Stimulated activated CD4-positive, alpha-beta T cell treated with anti-CD3 and anti-CD28 coated beads, Interleukin-15, amount 100 ng/mL, for 24 hours (primary cell): ENCODE measurements at places on chromosomes 4 and X.

DNA sequence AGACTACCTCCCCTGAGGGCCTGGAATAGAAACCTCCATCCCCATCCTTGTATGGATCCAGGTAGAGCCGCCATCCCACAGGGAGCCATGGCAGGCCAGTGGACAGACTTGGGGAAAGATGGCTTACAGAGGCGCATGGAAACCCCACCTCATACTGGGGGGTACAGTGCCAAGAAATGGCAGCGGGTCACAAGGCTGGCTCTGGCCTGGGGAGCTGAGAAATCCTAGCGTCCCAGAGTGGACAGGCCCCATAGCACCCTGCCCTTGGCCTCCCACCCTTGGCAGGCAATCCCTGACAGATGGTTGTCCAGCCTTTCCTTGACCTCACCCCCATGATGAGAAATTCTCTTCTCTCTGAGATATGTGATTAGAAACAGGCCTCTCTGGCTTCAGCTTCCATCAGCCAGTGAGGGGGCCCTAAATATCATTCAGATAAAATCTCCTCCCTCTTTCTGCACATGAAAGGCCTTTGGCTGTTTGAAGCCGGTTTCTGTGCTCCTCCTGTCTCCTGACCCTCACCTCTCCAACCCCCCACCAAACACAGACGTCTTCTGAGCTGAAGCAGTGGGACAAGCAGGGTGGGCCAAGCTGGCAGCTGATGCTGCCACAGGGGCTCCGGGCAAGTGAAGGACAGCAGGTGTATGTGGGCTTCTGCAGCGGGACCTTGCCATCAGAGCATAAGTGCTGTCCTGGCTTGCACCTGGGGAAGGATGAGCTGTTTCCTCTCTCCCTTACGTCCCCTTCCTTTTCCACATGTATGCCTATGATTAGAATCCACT lies 204.4 kb upstream of the MAMLD1 start:
- DNase-seq: no peak

- peak; percentile 63 for DNase-seq
These were observed 3.4 kb downstream of the ATP1B4 start for GRCh38 chrX:120365320-120365719.

GRCh38 chrX:150184491-150184890 lies 178.6 kb upstream of the MAMLD1 start:
- no peak for DNase-seq

DNA sequence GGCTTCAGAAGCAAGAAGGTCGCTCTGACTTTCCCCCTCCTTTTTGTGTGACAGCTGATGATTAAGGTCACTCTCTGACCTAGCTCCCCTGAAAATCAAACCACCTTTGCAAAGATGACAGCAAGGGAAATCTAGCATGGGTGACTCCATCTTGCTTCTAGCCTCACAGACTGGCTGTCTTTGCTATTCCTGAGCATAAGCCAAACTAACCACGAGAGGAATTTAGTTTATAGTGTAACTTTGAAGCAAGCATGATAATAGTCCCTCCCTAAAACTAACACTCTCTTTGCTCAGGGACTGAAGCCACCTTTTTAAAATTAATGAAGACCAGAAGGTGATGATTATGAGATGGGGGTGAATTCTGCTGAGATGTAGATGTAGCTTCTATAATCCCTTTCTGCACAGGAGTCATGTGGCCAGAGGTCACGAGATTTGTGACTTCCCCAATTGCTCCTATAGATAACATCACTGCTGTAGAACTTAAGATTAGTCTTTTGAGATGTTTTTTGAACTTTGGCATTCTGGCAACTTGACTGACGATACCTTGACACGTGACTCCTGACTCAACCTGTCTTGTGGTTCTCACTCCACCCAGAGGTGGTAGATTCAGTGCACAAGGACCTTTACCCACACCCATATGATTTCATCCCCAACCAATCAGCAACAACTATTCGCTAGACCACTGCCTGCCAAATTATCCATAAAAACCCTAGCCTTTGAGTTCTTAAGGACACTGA lies 14.9 kb upstream of the PDE5A start:
- DNase-seq: no peak

DNA sequence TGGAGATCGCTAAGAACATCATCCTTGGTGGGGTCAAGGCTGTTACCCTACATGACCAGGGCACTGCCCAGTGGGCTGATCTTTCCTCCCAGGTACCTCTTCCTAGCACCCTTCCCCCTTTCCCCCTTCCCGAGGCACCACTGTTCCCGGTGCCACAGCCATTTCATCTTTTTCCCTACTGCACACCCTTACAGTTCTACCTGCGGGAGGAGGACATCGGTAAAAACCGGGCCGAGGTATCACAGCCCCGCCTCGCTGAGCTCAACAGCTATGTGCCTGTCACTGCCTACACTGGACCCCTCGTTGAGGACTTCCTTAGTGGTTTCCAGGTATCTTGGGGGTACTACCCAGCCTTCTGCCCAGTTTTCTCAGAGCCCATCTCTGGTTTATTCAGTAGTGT lies 5.7 kb downstream of the UBA1 start:
- no peak for DNase-seq

GRCh38 chr4:95980877-95981360 lies 141.0 kb downstream of the PDHA2 start:
- DNase-seq: no peak
